Activated T-helper 1 cell treated with Interleukin-2 at 50 U/mL for 16 hours (primary cell): ENCODE measurements at places on chromosomes 1 and 21.
A peak's percentile ranks its signal among the peaks of the same experiment; 100 is the strongest.

- DNase-seq: no peak
Measured at GRCh38 chr21:28729887-28730286, 262.8 kb downstream of the LTN1 start.

DNA sequence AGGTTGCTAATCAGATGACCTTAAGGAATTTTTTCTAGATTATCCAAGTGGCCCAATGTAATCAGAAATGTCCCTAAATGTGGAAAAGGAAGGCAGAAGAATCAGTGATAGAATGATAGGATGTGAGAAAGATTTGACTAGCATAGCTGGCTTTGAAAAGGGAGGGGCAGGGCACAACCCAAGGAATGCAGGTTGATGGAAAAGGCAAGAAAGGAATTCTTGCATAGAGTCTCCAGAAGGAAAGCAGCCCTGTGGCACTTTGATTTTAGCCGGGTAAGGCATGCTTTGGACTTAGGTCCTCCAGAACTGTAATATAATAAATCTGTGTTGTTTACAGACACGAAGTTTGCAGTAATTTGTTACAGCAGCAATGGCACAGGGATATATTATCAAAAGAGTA is 375.7 kb upstream of the B3GALT2 start:
- DNase-seq: no peak

DNA sequence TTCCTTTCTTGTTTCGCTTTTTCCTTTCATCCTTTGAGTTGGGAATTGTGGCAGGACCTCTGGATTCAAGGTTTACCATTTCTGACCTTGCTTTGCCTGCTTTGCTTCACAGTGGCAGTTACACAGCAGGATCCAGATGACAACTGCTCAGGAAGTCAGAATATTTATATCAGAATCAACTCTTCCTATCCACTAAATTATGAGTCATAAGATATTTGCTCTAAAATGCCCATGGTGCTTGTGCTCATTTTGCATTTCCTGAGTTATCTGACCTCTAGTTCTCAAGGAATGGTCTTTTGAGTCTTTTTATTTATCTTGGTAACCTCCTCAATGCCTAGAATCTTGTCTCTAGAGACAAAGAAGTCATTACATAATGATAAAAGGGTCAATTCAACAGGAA is 290.8 kb downstream of the LRRC7 start:
- DNase-seq: no peak

DNA sequence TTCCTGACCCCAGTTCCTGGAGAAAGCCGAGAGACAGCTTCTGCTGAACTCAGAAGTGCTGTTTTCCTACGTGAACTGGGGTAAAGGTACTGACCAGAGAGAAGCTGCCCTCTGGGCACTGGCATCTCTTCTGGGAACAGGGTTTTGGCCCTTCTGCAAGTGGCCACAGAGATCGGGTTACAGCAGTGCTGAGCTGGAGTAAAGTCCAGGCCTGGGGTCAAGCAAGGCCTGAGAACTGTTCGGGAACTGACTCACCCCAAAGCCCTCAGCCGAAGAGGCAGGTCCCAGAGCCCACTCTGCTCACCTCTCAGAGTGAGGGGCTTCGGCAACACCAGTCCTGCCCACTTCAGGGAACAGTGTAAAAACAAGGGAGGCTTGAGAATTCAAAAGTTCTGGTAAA is 177.2 kb upstream of the RUNX1 start:
- no peak for DNase-seq

DNA sequence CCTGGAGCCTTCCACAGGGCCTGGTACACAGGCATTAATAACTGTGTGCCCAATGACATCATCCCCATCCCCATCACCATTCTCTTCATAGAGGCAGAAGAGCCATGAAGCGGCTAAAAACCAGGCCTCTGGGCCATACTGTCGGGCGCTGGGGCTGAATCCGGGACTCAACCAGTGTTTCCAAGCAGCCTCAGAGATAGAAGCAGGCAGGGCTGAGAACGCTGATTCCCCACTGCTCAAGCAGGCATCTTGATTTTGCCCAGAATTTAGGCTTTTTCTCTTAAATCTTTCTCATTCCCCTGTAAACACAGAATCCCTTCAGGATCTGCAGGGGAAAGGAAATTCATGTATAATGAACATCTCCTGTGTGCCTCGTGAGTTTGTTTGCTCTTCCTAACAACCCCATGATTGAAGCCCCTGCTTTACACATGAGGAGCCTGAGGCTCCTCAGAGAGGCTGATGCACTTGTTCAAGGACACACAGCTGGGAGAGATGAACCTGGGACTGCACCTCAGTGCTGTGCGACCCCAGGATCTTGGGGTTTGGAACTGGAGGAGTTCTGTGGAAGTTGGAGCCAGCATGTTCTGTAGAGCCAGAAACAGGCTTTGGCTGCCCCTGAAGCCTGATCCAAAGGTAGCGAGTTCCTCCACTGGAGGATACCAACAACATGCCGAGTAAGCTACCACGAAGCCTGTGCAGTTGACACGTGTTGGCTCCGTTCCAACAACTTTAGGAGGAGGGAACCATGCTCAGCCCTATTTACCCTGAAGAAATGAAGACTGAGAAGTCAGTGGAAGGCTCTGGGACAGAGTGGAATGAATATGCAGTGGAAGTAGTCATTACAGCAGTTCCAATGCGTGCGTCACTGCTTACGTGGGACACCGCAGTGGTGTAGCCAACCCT is 55.5 kb downstream of the EDN2 start:
- DNase-seq: no peak

- DNase-seq: no peak
Measured at GRCh38 chr1:48691429-48692001, 85.2 kb downstream of the BEND5 start.

DNA sequence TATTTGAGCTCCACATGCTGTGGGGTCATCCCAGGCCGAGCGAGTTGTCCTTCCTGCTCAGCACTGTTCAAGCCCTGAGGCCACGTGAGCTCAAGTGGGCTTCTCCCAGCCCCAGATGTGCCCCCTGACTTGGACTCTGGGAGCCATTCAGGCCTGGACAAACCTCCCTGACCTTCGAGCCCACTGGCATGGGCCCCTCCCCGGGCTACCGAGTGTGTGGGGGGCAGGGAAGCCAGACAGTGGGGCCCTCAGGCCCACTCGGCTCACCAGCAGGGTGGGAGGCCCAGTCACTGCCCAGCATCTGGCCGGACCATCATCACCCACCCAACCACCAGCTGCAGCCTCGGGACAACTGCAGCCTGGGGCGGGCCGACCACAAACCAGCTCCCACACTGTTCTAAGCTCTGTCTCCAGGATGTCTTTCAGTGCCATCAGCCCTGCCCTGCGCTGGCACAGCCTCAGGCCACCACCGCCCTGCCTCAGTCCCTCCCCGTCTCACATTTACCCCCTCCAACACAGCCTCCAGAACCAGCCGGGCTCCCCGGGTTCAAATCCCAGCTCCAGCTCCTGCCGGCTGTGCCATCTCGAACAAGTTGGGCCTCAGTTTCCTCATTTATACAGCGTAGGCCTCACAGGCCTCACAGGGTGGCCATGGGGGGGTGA is 20.9 kb upstream of the PLEKHG5 start:
- no peak for DNase-seq

GRCh38 chr1:1894354-1895059 is 3.6 kb upstream of the GNB1 start:
- DNase-seq: no peak

- peak; percentile 8 for DNase-seq
Measured at GRCh38 chr1:62687421-62687902, 724 bp downstream of the DOCK7 start.

GRCh38 chr1:88742531-88742930 is 58.5 kb downstream of the PKN2 start:
- no peak for DNase-seq

GRCh38 chr1:224724566-224724965 is 108.4 kb downstream of the CNIH3 start:
- DNase-seq: no peak

DNA sequence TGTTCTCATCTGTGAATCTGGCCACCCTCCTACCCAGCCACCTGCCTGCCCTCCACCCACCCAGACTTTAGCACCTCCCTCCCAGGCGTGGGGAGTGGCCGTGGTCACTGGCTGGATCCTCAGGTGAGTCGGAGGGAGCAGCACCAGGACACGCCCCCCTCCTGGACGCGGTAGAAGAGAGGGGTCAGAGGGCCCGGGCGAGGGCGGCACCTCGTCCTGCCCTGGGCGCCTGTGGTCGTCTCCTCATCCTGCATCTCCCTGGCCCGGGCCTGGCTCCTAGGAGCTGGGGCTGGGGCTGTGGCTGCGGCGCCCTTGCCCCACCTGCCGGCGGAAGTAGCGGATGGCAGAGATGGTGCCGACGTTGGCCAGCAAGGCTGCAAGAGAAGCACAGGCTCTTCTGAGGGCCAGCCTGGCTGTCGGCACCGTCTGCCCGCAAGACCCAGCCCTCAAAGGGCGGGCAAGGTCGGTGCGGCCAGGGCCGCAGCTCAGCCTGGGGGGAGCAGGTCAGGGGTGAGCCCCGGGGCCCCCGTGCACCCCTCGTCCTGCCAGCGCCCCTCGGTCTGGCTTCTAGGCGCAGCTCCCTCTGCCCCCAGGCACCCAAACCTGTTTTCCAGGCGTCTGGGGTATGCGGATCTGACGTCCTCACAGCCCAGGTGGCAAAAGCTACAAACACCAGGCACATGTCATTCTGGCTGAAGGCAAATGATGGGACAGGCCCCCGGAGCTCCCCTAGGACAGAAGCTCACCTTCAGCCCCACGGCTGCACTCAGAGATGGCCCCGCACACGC is 5.8 kb downstream of the PERM1 start:
- peak; percentile 51 for DNase-seq

DNA sequence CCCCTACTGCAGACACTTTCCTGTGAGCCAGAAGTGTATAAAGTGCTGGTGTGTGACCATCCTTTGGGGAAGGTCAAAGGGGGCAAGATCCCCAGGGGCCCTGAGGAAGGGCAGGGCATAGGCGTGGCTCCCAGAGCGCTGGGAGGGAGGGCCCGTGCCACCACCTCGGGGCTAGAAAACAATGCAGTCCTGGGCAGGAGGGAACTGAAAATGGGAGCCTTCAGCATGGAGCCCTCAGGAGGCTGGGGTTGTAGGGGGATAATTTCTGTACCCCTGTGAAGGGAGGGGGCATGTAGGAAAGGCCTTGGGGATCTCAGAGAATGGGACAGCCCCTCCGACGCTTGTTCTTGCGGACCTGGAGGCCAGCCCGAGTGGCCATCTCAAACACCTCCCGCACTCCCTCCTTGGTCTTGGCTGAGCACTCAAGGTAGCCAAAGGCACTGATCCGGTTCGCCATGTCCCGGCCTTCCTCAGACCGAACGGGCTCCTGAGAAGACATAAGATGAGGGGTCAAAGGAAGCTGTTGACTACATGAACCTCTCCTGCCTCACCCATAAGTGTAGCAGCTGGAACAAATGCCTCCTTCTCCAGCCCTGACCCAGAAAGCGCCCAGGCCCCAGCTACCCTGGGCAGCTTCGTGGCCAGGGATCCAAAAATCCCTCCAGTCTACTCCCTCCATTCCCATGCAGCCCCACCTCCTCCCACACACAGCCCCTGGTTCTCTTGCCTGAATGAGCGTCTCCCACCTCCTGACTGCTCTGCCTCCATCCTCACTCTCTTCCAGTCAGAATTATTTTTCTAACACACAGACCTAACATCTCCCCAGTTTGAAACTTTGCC is 5.5 kb downstream of the RHOC start:
- DNase-seq: no peak

GRCh38 chr1:58390091-58390490 is 156.4 kb downstream of the OMA1 start:
- no peak for DNase-seq

DNA sequence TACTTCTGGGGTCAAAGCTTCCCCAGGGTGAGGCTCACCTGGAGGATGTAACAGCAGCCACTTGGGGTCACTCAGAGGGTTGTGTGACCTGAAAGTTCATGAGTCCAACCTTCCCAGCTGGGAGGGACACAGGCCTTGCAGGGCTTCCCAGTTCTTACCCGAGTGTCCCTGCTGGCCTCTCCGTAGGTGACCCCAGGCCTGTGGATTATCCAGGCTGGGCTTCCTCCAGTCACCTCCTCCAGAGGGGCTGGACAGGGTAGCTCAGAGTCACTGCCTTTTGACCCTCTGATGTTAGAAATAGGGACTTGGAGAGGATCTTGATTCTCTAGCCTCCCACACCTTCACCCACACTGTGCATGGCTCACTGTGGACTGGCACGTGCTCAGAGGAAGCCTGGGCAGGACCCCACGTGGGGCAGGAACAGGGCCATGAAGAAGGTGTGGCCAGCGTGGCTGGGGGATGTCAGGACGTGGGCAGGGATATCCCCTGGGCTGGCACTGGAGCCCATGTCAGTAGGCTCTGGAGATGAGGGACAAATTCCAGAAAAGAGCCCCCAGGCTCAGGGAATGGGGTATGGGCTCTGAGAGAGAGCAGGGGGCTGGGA is 131.8 kb downstream of the ACTL8 start:
- DNase-seq: no peak

DNA sequence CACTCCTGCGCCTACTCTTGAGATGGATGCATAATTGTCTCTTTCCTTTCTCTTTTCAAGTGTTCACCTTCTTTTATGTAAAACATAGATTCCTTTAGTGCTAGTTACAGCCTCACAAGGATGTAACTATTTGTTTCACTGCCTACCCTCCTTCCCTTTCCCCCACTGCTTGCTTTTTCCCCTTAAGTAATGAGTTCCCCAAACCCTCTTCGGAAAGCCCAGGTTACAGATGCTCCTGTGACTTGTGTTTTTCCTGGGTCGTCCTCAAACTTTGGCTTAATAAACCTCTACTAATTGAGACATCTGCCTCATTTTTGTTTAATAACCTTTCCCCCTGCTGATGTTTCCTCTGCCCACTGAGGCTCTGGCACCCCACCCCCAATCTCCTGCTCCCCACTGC is 39.2 kb downstream of the C21orf91 start:
- DNase-seq: no peak

GRCh38 chr1:179871940-179872339 is 5.7 kb downstream of the TOR1AIP2 start:
- DNase-seq: no peak

DNA sequence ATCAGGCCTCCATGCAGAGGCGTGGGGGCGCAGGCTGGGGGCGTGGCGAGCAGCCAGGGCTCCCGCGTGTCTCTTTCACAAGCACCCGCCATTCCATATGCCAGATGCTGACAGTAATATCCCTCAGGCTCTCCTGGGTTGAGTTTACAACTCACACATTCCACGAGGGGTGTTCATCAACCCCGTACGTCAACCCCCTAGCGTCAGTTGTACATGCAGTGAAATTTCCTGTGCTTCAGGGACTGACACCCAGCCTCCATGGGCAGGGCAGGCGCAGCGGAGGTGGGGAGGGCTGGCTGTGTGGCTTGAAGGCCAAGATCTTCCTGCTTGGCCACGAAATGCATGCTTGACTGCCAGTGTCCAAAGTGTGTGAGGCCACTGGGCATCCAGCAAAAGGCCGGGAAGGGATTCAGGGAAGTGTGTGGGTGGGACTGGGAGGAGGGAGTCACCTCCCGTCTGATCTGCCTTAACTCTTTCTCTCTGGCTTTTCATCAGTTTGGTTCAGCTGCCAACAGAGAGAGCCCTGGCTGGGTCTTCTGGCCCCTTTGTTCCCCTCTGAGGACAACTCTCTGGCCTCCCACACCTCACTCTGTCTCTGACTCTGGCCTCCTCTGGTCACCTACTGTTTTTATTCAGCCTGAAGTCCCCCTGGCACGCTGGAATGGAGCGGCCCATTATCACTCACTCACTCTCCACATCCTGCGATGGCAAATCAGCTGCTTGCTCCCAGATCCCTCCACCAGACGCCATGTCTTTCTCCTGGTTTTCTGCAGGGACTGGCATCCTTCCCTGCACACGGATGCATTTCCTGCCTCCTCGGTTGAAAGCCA is 33.8 kb downstream of the CLIC6 start:
- DNase-seq: no peak

GRCh38 chr1:48291421-48291820 is 68.9 kb downstream of the SLC5A9 start:
- DNase-seq: no peak

GRCh38 chr1:89312572-89312971 is 39.9 kb upstream of the GBP5 start:
- DNase-seq: no peak

GRCh38 chr1:15405106-15405850 is 4.4 kb upstream of the EFHD2 start:
- no peak for DNase-seq
